ENCODE measurements at places on chromosomes 5 and 9.

DNA sequence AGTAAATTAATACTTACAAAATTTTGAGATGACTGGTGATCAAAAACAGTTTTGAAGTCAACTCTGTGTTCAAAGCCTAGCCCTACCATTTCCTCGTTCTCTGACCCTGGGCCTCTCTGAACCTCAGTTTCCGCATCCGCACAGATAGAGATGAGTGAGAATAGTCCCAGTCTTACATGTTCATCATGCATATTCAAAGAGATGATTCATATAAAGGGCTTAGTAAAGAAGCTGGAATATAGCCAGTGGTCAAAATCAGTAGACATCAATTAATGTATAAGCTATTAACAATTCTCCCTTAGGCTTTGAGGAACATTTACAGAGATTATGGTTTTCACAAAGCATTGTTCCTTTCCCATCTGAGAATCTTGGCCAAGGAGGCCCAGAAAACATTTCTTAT lies 250.6 kb downstream of the SPOCK1 start:
- H3K36me3 ChIP-seq: no peaks in the 10 kb centered on the region
- H3K27me3 ChIP-seq: no peaks in the 10 kb centered on the region
- H3K27ac ChIP-seq: no peak overlapping the region
- DNase-seq: no peak

- H3K27ac ChIP-seq: no peak overlapping the region
- no peaks in the 10 kb centered on the region for H3K36me3 ChIP-seq
These were observed 86.8 kb downstream of the MAPKAP1 start for GRCh38 chr9:125620216-125620615.

- DNase-seq: no peak
- H3K36me3 ChIP-seq: no peaks in the 10 kb centered on the region
- H3K4me3 ChIP-seq: no peak overlapping the region
- H3K4me1 ChIP-seq: no peaks in the 10 kb centered on the region
- H3K27me3 ChIP-seq: peaks cover 6% of the 10 kb centered on the region
These were observed 56.9 kb downstream of the VCAN start for GRCh38 chr5:83528439-83528769.

GRCh38 chr5:97224112-97224750 lies 41.2 kb upstream of the RIOK2 start:
- H3K4me1 ChIP-seq: peaks cover 11% of the 10 kb centered on the region
- H3K27ac ChIP-seq: no peak overlapping the region
- no peaks in the 10 kb centered on the region for H3K27me3 ChIP-seq
- H3K36me3 ChIP-seq: no peaks in the 10 kb centered on the region

DNA sequence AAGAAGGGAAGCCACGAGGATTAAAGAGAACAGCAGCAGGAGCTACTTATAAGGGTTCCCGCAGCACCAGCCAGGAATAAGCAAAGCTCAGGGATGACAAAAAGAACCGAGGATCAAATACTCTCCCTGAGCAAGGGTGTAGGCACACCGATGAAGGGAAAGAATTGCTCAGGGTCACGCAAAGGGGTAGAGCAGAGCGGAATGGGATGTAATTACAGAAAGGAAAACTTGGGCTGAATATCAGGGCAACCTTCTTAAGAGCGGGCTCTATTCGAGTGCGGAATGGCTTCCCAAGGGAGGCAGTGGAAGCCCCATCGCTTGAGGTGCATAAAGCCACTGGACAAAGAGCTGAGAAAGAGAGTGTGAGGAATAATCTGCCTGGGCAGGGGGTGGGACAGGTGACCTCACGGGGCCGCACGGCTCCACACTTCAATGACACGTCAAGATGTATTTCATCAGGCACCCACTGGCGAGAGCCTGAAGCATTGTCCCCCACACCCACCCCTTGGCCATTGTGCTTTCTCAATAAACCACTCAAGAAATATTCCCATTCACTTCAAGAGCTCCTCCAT lies 162.2 kb downstream of the EBF1 start:
- H3K27ac ChIP-seq: no peak overlapping the region
- no peak overlapping the region for H3K4me3 ChIP-seq
- peaks cover 26% of the 10 kb centered on the region for H3K27me3 ChIP-seq
- DNase-seq: no peak

DNA sequence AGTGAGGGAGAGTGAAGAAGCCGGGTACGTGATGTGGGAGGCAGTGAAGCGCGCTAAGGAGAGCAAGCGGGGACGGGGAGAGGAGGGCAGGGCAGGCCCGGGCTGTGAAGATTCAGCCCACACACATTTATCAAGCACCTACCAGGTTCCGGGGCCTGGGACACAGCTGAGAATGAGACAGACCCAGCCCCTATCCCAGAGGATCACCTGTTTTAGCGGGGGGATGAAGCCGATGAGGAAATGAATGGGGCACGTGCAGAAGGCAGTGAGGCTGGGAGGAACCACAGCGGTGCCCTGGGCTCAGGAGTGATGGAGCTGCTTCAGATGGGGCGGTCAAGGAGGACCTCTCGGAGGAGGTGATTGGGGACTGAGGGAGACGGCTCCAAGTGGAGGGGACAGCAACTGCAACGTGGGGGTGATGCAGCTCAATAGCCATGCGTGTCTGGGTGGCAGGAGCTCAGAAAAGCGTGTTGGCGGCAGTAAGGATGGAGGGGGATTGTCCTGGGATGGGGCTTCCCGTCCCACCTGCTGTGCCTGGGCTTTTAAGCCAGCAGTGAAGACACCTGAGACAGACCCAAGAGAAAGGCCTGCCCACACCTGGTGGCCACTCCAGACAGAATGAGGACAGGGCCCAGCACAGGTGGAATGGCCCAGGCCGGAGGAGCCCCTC lies 77.5 kb upstream of the UNC5A start:
- no peaks in the 10 kb centered on the region for H3K36me3 ChIP-seq
- H3K4me1 ChIP-seq: no peaks in the 10 kb centered on the region
- DNase-seq: peak; percentile 66
- peaks cover 36% of the 10 kb centered on the region for H3K27me3 ChIP-seq
- H3K27ac ChIP-seq: no peak overlapping the region
- H3K4me3 ChIP-seq: no peak overlapping the region

GRCh38 chr9:36818965-36819870 lies 214.8 kb downstream of the PAX5 start:
- H3K27me3 ChIP-seq: no peaks in the 10 kb centered on the region
- H3K4me3 ChIP-seq: no peak overlapping the region
- no peaks in the 10 kb centered on the region for H3K4me1 ChIP-seq

DNA sequence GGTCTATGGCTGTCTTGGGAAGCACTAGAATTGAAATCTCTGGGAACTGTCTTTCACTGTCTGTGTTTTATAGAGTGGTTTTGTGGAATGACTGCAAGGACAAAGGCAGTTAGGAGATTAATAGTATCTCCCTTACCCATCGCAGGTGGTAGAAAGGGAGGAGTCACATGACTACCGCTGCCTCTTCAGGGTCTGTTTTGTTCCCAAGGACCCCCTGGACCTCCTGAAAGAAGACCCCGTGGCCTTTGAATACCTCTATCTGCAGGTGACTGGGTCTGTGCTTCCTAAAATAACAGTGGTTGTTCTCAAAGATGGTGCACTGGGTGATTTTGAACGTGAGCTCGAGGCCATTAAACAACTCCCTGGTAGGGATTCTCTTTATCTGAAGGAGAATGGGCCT lies 22.8 kb upstream of the TRMT10B start:
- peaks cover 17% of the 10 kb centered on the region for H3K4me1 ChIP-seq
- no peak for DNase-seq
- peak overlapping the region; percentile 62 for H3K27ac ChIP-seq
- no peak overlapping the region for H3K4me3 ChIP-seq
- no peaks in the 10 kb centered on the region for H3K36me3 ChIP-seq
- H3K27me3 ChIP-seq: no peaks in the 10 kb centered on the region

DNA sequence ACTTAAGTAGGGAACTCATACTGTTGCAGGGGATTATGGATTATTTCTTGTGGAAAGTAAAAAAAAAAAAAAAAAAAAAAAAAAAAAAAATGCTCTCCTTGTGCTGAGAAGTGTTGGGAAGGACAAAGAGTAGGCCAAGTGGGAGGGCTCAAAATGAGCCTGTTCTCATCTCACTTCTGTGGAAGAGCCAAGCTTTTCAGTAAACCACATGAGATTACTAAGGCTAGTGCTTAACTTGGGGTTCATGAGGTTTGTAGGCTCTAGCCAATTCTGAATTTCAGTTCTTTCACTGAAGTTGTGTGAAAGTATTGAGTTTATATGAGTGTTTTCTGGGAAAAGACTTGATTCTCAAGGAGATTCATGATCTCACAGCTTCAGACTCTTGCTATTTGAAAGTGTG lies 23.0 kb upstream of the CEP78 start:
- H3K27ac ChIP-seq: no peak overlapping the region
- DNase-seq: no peak
- no peaks in the 10 kb centered on the region for H3K27me3 ChIP-seq

DNA sequence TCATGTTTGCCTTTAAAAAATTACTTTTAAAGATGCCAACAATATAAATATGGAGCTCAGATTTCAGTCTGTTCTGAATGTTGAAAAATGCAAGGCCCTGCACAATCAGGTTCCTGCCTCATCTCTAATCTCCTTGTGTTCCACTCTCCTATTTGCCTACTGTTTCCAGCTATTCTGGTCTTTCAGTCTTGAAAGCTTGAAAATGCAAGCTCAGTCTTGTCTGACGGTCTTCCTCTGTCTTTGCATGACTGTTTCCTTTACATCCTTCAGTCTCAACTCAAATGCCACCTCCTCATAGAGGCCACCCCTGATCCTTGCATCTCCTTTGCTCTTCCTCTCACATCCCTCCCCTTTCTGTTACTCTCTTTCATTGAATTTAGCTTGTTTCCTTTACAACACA lies 354.9 kb downstream of the KIF4B start:
- H3K27me3 ChIP-seq: no peaks in the 10 kb centered on the region
- no peaks in the 10 kb centered on the region for H3K4me1 ChIP-seq
- no peaks in the 10 kb centered on the region for H3K36me3 ChIP-seq

GRCh38 chr9:91180930-91181268 lies 180.8 kb downstream of the AUH start:
- no peaks in the 10 kb centered on the region for H3K36me3 ChIP-seq
- H3K27ac ChIP-seq: peak overlapping the region; percentile 84

DNA sequence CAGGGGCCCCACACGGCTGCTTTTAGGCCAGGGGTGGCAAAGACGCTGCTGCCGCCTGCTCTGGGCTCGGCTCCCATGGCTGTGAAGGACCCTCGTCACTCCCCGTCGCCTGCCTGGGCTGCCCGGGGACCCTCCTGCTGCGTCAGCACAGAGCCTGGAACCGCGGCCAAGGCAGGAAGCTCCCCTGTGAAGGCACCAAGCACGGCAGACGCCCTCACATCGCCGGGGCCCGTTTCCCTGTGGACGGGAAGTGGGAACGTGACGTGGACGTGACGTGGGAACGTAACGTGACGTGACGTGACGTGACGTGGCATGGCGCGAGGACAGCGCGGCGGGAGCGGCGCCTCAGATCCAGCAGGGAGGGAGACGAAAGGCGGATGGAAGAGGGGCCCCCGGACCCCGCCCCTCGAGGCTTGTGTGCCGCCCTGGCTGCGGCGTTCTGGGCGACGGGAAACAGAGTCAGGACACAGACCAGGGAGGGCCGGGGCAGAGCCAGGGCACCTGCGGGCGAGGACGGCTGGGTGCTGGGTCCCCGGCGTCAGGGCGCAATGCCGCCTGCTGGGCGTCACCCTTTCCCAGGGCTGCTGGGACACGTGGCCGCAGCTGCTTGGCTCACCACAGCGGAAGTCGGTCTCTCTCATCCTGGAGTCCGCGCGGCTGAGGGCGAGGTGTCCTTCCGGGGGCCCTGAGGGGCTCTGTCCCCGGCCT lies 53.1 kb downstream of the MRPL36 start:
- peak; percentile 68 for DNase-seq
- peaks cover 25% of the 10 kb centered on the region for H3K27me3 ChIP-seq
- H3K36me3 ChIP-seq: no peaks in the 10 kb centered on the region

GRCh38 chr5:90473396-90474234 lies 956 bp downstream of the MBLAC2 start:
- H3K4me3 ChIP-seq: peak overlapping the region; percentile 73
- H3K27me3 ChIP-seq: no peaks in the 10 kb centered on the region
- peaks cover 8% of the 10 kb centered on the region for H3K4me1 ChIP-seq
- DNase-seq: peak; percentile 83
- peak overlapping the region; percentile 49 for H3K27ac ChIP-seq

DNA sequence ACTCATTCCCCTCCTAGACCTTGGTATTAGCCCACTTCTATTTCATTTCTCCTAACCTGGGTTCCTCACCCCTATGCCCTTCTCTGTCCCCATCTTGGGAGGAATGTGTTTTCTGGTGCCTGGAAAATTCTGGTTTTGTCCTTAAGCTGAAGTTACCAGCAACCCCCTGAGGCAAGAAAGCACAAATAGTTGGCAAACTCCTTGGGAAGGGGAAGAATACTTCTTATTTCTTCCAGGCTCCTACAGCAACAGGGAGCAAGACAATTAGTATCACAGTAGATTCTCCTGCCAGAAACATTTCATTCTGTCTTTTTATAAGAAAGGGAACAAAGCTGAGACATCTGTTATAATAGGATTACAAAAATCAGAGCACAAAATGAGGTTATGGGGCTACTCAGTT lies 142.5 kb downstream of the SNCAIP start:
- no peak overlapping the region for H3K27ac ChIP-seq
- H3K4me3 ChIP-seq: no peak overlapping the region
- H3K27me3 ChIP-seq: no peaks in the 10 kb centered on the region
- DNase-seq: no peak

DNA sequence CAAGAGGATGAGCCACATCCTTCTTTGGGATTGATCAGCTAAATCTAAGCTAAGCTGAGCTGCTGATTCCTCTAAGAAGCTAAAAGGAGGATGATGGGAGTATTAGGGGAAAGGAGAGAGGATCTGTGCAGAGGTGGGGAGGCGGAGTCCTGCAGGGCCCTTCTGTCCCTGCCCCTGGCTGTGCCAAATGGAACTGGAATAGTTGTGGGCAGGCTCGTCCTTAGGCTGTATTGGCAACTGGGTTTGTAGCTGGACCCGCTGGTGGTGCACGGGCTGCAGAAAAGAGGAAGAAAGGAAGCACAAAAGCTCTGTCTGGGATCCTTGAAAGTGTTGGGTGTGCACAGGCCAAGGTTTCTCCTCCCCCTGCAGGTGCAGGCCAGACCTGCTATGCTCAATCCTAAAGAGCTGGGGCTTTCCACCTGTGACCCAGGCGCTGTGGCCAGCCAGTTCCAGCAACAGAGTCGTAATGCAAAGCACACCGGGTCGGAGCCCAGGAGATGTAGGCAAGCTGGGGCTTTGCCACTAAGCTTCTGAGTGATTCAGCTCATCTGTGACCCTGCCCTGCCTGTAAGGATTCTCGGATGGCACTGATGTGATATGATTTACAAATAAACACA lies 9.8 kb downstream of the CLTB start:
- H3K27ac ChIP-seq: no peak overlapping the region
- H3K27me3 ChIP-seq: no peaks in the 10 kb centered on the region
- H3K4me3 ChIP-seq: no peak overlapping the region
- no peak for DNase-seq
- peaks cover 74% of the 10 kb centered on the region for H3K36me3 ChIP-seq

Data from RWPE2 (cell line).